ENCODE measurements at places on chromosomes 7 and 10.

- no peak for DNase-seq
Observed at GRCh38 chr10:117486606-117487005, 55.9 kb upstream of the EMX2 start.

DNA sequence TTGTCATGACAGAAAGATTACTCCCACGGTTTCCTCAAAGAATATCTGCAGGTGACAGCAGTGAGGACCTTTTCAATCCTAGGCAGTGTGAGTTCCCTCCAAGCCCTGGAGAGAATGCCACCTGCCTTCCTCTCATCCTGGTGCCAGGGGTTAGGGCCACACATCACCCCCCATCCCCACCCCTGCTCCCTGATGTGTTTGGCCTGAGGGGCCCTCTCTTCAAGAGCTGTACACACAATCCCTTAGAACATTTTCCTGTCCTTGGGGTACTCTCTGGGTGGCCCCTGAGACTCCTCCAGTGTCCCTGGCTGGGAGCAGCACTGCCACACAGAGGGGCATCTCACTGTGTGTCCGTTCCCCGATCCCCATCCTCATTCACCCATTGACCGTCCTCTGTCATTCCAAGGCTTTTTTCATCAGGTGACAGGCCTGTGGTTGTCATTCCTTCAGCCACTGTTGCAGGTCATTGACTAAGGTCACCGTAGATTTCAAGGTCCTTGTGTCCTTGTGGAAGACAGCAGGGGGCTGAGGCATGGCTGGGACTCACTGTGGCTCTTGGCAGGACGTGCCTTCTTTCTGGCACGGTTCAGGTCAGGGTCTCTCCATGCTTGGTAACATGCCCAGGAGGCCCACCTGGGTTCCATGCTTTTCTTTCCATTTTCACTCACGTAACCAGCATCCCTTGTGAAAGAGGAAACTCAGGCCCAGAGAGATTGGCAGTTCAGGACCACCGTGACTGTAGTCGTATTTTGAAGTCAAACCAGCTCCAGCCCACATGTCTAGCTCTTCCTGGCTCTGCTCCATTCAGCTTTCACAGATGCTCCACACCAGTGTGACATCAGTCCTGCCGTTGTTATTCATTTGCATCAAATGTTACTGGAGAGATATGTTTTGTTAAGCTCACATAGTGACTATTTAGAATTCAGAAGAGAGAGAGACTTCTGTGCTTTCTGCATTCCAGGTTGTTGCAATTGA, 26.8 kb upstream of the BTBD16 start:
- no peak for DNase-seq

DNA sequence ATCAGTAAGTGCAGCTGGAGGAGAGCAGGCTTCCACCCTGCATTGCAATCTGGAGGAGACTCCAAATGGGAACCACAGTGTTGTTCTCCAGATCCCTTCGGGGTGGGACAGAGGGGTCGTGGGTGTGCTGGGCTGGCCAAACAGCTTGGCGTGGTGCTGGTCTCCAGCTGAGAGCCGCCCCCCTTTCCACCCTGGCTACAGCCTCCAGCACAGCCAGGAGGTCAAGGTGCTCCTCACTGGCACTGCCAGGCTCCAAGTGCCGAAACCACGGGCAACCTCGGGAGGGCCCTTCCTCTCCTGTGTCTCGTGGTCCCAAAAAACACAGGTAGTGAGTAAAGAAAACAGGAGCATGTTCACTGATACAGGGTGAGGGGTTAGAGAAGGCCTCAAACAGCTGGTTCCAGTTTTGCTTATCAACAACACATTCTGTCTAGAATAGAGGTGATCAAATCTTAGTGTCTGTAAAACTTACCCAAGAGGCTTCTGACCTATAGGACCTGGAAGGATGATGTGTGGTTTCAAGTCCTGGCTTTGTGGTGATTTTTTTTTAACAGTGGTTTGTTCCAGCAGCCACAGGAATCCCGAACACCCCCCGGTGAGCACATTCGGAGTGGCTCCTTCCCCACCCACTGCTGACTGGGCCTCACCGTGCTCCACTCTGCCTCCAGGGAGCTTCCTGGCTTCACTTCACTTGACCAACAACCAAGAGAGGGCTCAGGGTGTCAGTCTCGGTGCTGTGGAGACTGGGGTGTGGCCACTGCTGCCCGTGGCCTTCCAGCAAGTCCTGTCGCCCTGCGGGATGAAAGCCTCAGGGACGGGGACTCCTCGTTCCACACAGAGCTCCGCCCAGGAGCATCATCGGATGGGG, 31.2 kb upstream of the EN2 start:
- DNase-seq: no peak

GRCh38 chr7:150380463-150380862, 1.3 kb downstream of the ZNF775 start:
- DNase-seq: no peak

GRCh38 chr7:140911746-140912145, 13.0 kb downstream of the BRAF start:
- DNase-seq: no peak

DNA sequence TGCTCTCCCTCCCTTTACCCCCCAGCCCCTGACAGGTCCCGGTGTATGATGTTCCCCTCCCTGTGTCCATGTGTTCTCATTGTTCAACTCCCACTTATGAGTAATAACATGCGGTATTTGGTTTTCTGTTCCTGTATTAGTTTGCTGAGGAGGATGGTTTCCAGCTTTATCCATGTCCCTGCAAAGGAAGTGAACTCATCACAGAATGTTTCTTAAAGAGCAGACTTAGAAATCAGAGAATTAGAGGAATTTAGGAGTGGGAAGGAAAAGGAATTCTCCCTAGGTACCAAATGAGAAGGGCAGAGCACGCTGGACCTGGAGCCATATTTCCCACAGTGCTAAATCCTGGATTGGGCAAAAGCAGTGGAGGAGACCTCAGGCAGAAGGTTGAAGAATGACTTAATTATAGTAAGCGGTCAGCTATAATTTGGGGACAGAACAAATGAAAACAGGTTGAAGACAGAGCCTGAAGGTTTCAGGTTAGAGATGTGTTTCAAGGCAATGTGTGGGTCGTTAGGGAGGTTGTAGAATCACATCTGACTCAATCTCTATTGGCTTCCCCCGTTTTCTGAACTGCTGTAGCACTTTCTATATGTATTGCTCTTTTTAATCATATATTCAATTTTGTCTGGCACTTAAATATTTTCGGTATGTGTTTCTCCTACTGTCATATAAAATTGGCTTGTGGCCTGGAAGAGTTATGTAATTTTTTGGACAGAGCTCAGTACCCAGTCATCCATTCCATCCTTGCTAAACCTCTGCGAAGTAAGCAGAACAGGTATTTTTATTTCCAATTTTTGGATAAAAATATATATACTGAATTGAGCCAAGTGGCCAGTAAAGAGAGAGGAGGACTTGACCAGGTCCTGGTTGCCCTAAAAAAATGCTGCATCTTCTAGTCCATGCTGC, 210.5 kb upstream of the KLF6 start:
- no peak for DNase-seq

- no peak for DNase-seq
Observed at GRCh38 chr7:46363688-46364087, 442.6 kb upstream of the IGFBP3 start.

GRCh38 chr7:86295526-86295925, 348.2 kb upstream of the GRM3 start:
- no peak for DNase-seq

DNA sequence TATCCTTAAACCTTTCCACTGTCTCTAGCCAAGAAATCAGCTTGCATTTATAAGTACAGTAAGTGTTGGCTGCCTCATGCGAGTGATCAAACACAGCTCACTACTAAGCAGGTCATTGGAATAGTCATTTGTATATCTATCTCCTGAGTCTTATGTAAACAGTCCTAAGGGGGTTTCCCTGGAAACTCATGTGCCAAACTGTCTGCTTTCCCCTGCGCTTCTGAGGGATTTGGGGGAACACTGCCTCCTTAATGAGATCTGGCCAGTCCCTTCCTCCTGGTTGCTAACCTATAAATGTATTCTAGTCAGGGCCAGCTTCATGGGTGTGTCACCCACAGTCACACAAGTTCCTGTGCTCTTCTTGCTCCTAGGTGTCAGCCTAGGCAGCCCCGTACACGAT, 133.1 kb downstream of the CD36 start:
- no peak for DNase-seq

- no peak for DNase-seq
Observed at GRCh38 chr7:137848095-137848494, 1.3 kb upstream of the DGKI start.

GRCh38 chr10:130054021-130054420, 56.6 kb downstream of the C10orf143 start:
- no peak for DNase-seq

GRCh38 chr10:98309366-98310355, 41.7 kb upstream of the LOXL4 start:
- no peak for DNase-seq

DNA sequence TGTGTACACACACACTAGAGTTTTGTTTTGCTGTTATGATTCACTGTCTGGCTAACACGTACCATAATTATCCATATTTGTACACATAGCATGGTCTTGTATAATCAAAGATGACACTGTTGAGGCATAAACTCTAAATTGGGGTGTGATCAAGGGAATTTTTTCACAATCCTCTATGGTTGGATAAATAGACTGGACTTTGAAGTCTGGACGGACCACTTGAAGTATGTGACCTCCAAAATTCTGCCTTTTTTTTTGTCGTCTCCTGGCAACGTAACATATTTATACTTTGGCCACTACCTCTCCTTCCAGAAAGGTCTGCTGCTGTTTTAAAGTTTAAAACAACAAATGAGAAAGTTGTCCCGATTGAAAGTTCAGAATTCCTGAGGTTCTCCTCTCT, 193.4 kb downstream of the CACNB2 start:
- no peak for DNase-seq

GRCh38 chr10:77120012-77120411, 517.6 kb downstream of the KCNMA1 start:
- no peak for DNase-seq

- no peak for DNase-seq
Observed at GRCh38 chr7:152619027-152619739, 56.8 kb downstream of the XRCC2 start.

GRCh38 chr7:50556247-50556991, 8.8 kb downstream of the DDC start:
- DNase-seq: no peak

- DNase-seq: no peak
Observed at GRCh38 chr7:129913428-129913827, 39.3 kb downstream of the UBE2H start.

DNA sequence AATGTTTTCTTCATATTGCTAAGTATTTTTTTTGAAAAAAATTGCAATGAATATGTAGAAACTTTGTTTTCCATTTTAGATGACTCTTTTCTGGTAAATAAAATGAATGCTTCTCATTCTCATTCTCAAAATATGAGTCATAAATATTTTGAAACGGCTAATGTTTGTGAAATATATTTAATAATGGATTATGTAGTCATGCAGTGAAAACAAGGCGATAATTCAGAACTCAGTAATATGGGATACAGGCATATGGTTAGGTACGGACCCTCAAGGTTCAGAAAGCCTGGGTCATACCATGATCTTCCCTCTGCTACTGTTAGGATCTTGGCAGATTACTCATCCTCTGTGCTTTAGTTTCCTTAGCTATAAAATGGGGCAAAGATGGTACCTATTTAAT, 46.2 kb upstream of the SLC39A12 start:
- DNase-seq: no peak

DNA sequence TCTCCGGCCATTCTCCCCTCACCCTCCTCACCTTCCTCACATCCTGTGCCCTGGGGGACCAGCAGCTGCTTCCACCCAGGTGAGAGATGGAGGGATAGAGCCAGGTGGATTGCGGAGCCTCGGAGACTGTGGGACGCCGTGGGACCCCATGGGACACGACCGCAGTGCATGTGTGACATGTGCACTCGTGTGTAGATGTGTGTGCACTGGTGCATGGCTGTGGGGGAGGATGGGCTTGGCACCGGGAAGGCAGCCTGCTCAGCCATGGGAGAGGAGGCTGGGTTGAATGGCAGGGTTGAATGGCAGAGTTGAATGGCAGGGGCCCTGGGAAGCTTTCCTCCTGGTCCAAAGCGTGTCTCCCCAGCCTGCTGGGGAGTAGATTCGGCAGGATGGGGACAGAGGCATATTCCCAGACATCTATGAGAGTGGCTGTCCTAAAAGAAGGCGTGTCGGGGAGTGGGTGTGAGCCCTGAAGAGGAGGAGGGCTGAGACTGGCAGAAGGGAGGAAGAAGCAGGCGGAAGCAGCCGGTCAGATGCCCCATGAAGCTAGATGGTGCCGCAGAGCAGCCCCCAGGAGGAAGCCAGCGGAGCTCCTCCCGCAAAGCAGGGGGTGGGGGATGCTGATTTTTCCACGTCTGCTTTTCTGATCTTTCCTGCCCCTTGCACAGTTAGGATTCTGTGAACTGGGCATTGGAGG, 815 bp downstream of the GIMAP8 start:
- no peak for DNase-seq

- DNase-seq: no peak
Observed at GRCh38 chr7:780081-780480, 52.2 kb upstream of the SUN1 start.

DNA sequence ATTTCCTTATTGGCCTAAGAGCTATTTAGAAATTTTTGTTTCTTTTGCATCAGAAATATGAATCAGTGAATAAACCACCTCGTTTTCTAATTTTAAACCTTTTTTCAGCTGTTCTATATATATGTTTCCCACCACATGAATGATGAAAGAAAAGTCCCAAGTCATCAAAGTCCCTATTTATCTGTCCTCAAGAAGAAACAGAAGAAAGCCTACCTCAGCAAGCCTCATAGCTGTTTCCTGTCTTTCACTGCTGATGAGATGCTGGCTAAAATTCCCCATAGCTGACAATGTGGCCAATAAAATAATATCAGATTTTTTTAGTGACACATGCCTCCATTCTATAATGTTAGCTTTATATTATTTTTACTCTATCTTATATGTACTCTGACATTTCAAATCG, 54.2 kb downstream of the SEC61G start:
- DNase-seq: no peak

DNA sequence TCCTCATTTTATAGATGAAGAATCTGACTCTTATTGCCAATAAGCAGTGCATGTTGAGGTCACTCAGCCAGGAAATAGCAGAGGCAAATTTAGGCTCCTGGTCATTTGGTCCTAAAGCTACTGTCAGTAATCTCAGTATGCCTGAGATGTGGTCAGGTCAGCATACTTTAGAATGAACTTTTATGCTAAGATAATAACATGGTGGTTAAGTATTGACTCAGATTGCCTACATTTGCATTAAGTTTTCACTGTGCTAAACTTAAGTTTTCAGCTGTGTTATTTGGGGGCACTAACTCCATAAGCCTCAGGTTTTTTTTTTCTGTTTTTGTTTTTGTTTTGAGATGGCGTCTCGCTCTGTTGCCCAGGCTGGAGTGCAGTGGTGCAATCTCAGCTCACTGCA, 35.9 kb upstream of the CCSER2 start:
- DNase-seq: no peak
